ENCODE measurements at places on chromosomes 3 and 15.
A peak's percentile ranks its signal among the peaks of the same experiment; 100 is the strongest.

DNA sequence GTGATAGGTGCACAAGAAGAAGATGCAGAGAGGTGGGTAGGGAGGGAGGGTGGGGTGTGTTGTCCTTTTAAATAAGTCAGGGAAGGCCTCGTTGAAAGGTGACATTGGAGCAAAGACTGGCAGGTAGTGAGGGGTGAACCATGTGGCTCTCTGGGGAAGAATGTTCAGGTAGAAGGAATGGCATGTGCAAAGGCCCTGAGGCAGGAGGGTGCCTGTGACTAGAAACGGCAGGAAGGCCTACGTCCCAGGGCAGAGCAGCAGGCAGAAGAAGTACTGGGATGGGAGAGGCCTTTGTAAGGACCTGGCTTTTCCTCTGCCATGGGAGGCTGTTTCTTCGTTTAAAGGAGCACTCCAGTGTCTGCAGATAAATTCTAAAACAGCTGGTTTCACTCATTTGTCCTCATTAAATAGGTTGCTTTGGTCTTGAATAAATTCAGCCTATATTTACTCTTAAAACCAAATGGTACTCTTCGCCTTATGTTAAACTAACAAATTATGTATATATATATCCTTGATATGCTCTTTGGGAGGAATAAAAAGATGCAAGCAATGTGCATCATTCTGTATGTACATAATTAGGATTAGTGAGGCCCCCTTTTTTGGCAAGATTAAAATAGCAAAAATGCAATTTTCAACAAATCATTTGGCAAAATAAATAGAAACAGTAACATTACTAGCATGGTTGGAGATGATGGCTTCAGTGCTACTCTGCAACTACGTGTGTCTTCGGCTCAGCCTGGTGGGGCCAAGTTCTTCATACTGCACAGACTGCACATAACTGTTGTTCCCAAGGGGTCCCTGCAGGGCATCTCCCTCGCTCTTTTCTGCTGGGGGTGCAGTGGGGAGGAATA lies 151.4 kb downstream of the KLF13 start:
- DNase-seq = no peak

- DNase-seq = no peak
Observed at GRCh38 chr3:74824366-74824765, 209.9 kb upstream of the CNTN3 start.

DNA sequence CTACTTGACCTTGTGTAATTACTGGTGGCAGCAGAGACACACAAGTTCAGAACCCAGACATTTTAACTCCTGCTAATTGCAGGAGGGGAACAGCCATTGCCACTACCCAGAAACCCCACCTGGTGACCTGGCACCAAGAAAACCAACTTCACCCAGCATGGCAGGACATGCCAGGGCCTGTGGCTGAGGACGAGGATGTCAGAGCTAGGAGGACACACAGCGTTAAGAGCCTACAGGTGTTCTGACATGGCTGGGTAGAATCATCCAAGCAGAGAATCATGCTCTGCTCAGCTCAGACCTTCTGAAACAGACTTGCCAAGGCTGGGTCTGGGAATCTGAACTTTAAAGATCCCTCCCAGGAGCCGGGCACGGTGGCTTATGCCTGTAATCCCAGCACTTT lies 11.7 kb upstream of the SPATA12 start:
- DNase-seq = no peak

DNA sequence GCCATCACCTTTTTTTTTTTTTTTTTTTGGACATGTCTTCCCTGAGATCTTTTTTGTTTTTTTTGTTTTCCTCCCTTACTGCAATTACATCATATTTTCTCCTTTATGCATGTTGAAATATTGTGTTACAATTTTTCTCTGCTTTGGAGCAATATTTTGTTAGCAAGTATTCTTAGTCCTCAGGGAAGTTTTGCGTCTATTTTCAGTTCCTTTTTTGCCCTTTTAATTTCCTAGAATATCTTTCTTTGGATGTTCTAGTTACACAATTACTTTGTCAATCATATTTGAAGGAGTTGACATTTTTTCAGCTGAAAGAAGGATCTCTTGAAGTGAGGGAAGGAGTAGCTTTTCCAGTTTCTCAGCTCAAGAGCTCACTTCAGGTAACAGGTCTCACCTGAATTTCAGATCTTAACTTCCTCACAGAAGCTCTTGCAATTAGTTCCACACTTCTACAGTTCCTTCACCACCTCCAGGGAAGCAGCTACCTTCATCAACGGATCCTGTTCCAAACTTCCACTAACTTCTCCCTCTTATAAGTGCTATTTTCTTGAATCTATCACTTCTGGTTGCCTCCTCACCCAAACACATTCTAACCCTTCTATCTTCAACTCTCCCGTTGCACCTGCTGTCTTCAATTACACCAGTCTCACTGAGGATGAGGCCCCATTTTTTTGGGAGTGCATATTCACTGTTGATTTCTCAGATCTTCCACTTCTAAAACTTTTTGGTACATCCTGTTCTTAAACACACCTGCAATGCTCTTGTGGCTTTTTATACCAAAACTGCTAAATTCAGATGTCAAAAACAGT lies 57.8 kb upstream of the CPOX start:
- peak; percentile 93 for DNase-seq

- peak; percentile 75 for DNase-seq
Observed at GRCh38 chr15:91348752-91349500, 248.9 kb downstream of the SV2B start.

DNA sequence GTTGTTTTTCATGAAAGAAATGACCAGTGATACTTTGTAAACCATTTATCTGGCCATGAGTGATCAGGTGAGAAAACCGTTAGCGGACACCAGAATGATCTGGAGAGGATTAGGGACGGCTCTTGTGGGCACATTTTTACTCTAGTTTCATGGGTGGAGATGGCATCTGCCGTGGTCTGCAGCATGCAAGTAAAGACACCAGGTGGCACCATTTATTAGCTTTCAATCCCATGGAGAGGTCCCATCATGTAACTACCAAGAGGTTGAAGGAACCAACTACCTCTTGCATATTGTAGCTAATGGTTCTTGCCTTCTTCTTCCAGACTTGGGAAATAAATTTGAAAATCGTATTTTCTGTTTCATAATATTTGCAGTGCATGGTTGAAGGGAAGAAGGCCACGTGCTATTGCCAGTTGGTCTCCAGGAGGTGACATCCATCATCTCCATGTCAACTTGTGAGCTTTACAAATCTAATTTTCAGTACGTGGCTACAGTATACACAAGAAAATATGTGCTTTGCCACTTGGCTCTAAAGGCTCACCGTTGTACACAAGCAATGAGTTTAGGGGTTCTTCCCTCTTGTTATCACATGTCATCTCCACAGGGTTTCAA lies 1.5 kb upstream of the MAPKBP1 start:
- peak; percentile 81 for DNase-seq

GRCh38 chr3:36800533-36801116 lies 36.3 kb upstream of the DCLK3 start:
- DNase-seq = no peak

DNA sequence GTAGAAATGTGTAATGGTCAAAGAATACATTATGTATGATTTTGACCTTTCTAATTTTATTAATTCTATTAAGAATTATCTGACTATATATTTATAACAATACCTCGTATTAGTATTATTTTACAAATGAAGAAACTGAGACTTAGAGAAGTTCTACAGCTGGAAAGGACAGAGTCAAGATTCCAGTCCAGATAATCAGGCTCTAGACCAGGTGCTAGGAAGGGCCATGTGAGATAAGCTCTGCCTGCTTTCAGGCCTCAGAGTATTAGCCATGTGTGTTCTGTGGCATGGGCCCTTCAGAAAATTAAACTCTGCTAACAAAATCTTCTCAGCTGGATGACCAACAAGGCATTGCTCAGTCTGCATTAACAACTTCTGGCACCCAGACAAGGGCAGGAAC lies 87.5 kb downstream of the CD200R1L start:
- no peak for DNase-seq

DNA sequence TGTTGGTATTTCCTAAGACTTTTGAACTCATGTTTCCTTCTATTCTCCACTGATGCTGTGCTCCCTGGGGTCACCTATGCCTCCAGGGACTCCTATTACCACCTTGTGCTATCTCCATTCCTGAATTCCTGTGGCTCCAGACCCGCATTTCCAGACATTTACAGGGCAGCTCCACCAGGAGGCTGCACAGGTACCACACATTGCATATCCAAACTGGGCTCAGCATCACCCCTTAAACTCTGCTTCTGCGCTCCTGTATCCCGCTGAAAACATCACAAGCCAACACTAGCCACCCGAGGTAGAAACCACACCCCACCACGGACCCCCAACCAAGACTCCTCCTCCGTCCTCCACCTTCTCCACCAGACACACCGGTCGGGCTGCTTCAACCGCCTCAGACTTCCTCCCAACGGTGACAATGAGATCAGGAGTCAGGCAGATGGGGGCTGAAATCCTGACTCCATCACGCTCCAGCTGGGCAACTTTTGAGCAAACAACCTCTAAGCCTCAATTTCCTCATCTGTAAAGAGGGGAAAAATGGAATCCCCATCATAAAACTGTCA lies 10.4 kb downstream of the TNK2 start:
- no peak for DNase-seq

- peak; percentile 78 for DNase-seq
Observed at GRCh38 chr3:152964911-152965609, 130.1 kb downstream of the P2RY1 start.
